ENCODE measurements at places on chromosomes 1 and 21.

GRCh38 chr21:15164678-15165303 lies 100.0 kb upstream of the NRIP1 start:
- no peak for DNase-seq
- H3K4me3 ChIP-seq = no peak overlapping the region
- H3K27ac ChIP-seq = no peak overlapping the region
- no peaks in the 10 kb centered on the region for H3K36me3 ChIP-seq
- no peaks in the 10 kb centered on the region for H3K4me1 ChIP-seq

- H3K4me3 ChIP-seq = no peak overlapping the region
- no peak for DNase-seq
- H3K27me3 ChIP-seq = no peaks in the 10 kb centered on the region
Observed at GRCh38 chr1:112998592-112999235, 42.7 kb upstream of the SLC16A1 start.

DNA sequence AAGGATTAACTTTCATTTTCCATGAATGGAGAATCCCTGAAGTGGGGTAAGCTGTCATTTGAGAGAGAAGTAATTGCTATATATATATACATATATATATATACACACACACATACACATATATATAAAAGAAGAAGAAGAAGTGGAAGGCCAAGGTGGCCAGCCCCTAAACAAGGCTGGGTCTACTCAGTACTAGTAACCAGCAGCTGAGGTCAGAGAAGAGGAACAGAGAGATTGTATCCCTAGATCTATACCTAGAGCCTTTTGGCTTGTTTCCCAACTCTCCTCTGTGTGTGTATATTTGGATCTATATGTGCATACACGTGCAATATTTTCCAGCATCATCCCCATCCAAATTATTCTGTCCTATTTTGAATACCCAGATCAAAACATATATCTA lies 5.2 kb downstream of the TNFSF4 start:
- H3K4me3 ChIP-seq = no peak overlapping the region
- no peaks in the 10 kb centered on the region for H3K36me3 ChIP-seq
- no peak overlapping the region for H3K27ac ChIP-seq
- peaks cover 34% of the 10 kb centered on the region for H3K4me1 ChIP-seq
- no peak for DNase-seq
- no peaks in the 10 kb centered on the region for H3K27me3 ChIP-seq

- peaks cover 21% of the 10 kb centered on the region for H3K36me3 ChIP-seq
- H3K27me3 ChIP-seq = no peaks in the 10 kb centered on the region
- H3K4me1 ChIP-seq = peaks cover 9% of the 10 kb centered on the region
- H3K4me3 ChIP-seq = no peak overlapping the region
Observed at GRCh38 chr1:32772281-32773017, 44.7 kb downstream of the YARS1 start.

- no peaks in the 10 kb centered on the region for H3K36me3 ChIP-seq
- no peak for DNase-seq
- no peak overlapping the region for H3K27ac ChIP-seq
- no peaks in the 10 kb centered on the region for H3K27me3 ChIP-seq
- H3K4me3 ChIP-seq = no peak overlapping the region
- no peaks in the 10 kb centered on the region for H3K4me1 ChIP-seq
Observed at GRCh38 chr1:63983391-63984256, 209.8 kb downstream of the ROR1 start.

- H3K4me3 ChIP-seq = no peak overlapping the region
- no peaks in the 10 kb centered on the region for H3K27me3 ChIP-seq
- no peak overlapping the region for H3K27ac ChIP-seq
- H3K36me3 ChIP-seq = no peaks in the 10 kb centered on the region
Observed at GRCh38 chr1:182460550-182460951, 10.6 kb downstream of the RGSL1 start.
